ENCODE measurements at places on chromosomes 1 and 21.

- no peak for DNase-seq
These were observed 37.1 kb upstream of the KCNQ4 start for GRCh38 chr1:40746344-40747090.

GRCh38 chr21:42214081-42214750 is 4.7 kb upstream of the ABCG1 start:
- no peak for DNase-seq

DNA sequence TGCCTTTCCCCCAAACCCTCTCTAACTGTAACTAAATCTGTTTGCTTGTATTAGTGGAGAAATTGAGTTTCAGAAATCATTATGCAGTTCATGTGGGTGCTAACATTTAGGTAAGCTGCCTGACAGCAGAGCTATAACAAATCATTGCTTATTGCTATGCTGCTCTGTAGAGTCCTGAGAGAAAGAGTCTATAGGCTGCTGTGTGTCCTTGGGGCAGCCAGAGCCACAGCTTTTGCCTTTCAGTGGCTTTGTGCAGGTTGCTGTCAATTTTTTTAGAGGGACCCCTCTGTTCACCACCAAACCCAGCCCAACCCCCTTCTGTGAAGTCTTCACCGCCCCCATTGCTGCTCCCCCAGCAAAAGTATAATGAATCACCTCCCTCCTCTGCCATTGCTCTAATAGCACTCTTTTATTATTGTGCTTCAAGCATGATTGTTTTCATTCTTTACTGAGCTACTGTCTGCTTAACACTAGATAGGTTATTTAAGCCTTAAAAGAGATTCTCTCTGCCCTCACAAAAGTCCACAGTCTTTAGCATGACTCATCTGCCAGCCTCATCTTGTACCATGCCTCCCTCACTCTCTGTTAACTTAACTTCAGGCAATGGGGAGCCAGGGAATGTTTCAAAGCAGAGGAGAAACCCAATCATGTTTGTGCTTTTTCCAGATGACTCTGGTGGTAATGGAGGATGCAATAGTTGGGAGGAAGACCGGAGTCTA is 38.6 kb downstream of the DIRAS3 start:
- no peak for DNase-seq

GRCh38 chr1:24119859-24120756 is 8.2 kb upstream of the MYOM3 start:
- DNase-seq = no peak

GRCh38 chr1:209988706-209989105 is 50.7 kb downstream of the SYT14 start:
- no peak for DNase-seq

DNA sequence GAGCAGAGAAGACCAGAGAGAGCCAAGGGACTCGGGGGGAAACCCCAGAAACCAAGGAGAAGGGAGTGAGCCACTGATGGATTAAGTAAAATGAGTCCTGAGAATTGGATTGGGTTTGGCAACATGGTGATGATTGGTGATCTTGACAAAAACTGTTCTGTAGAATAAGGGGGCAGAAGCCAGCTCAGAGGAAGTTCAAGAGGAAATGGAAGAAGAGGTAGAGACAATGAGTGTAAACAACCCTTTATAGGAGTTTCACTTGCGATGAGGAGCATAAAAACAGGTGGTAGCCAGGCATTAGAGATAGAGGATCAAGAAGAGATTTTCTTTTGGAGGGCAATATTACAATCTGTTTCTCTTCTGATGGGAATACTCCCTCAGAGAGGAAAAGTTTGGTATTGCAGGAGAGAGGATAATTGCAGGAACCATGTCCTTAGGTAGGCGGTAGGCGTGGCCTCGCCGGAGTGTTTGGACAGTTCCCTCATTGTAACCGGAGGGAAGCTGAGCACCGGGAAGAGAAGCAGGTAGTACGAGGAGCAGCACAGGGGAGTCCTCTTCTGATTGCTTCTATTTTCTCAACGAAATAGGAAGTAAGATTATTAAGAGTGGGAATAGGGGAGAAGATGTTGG is 68.4 kb upstream of the TENT5C start:
- no peak for DNase-seq

- DNase-seq = no peak
These were observed 61.9 kb downstream of the GPATCH2 start for GRCh38 chr1:217569021-217569420.

- no peak for DNase-seq
These were observed 40.8 kb upstream of the GPR157 start for GRCh38 chr1:9169601-9170137.

GRCh38 chr1:27427329-27427728 is 34.9 kb downstream of the GPR3 start:
- no peak for DNase-seq

DNA sequence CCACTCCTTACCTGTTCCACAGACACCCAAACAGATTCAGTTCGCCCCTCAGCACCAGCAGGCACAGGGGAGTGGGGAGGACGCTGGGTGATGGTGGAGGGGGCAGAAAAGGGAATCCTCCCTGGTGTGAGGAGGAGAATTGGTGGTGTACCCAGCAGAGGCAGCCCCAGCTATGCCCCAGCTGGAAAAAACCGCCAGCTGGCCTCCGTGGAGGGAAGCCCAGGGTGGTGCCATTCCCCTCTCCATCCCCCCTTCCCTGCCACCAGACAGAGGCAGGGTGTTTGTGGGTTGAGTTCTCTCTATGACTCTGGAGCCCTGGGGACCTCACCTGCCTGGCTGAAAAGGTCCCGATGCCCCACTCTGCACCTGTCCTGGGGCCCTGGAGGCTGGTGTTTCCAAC is 27.9 kb downstream of the OPTC start:
- no peak for DNase-seq

GRCh38 chr1:53592985-53593757 is 134.0 kb downstream of the DMRTB1 start:
- DNase-seq = no peak

- DNase-seq = no peak
These were observed 9.5 kb upstream of the BCAR3 start for GRCh38 chr1:93690921-93691789.

- no peak for DNase-seq
These were observed 12.7 kb downstream of the PACC1 start for GRCh38 chr1:212401838-212402582.

GRCh38 chr1:74246315-74246714 is 11.1 kb downstream of the TNNI3K start:
- no peak for DNase-seq

- no peak for DNase-seq
These were observed 10.1 kb downstream of the TNNI3K start for GRCh38 chr1:74245168-74245772.

DNA sequence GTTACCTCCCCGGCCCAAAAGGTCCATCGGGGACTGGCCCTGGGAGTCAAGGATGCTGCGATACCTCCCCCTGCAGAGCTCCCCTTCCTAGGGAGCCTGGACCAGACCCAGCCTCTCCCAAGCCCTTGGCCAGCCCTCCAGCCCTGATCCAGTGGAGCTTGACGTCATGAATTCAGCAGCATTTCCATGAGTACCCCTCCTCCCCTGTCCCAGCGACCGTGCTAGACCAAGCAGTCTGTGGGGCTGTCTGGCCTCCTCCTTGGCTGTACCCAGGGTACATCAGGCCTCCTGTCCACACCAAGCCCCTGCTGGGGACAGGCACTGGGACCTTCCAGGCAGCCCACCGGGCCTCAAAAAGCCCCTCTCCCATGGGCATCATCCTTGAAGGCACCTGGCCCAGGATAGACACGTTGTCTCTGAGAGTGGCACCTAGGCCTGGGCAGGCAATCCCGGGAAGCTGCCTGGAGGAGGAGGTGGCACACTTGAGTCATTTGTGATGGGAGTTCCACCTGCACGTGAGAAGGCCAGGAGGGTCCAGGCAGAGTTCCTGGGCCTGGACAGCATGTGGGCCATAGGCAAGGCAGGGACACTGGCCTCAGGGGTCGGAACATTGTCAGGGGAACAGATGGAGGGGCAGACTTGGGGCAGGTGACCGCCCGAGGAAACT is 46.4 kb downstream of the WNT9A start:
- no peak for DNase-seq

DNA sequence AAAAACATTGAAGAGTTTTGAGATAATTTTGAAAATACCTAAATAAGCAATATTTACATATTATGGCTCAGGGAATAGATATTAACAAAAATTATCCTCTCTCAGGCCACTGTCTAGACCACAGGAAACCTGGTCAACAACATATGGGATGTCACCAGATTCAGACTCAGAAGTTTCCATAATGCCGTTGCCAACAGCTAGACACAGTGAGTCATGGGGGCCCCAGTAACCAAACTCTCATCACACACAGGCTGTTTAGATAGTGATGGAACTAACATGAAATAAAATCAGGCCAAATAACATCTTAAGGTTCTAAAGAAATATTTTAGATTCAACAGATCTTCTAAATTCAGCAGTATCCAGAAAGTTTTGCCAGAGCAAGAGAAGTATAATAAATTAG is 681.7 kb upstream of the ADAMTS5 start:
- DNase-seq = no peak

DNA sequence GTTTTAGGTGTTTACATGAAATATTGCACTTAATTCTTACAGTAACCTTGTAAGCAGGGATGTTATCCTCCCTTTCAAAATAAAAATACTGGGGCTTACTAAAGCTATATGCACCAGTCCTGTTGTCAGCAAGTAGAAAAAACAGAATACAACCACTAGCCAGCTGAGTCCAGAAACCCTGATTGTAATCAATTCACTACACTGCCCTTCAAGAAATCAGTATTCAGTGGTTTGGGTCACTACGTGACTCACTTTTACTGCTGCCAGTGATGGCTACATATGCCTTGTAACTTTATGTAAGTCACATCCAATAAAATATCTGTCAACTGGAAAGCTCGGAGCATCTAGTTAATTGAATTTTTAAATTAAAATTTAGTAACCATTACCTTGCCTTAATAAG is 376.3 kb upstream of the DEPDC1 start:
- no peak for DNase-seq

Data from activated CD4-positive, alpha-beta T cell treated with anti-CD3 and anti-CD28 coated beads for 24 hours (primary cell).